ENCODE measurements at places on chromosomes 13 and 19. TPM values are rescaled to one million over a fixed set of nuclear protein-coding genes. Genes with fewer than 3 reads are reported as not detected.

DNA sequence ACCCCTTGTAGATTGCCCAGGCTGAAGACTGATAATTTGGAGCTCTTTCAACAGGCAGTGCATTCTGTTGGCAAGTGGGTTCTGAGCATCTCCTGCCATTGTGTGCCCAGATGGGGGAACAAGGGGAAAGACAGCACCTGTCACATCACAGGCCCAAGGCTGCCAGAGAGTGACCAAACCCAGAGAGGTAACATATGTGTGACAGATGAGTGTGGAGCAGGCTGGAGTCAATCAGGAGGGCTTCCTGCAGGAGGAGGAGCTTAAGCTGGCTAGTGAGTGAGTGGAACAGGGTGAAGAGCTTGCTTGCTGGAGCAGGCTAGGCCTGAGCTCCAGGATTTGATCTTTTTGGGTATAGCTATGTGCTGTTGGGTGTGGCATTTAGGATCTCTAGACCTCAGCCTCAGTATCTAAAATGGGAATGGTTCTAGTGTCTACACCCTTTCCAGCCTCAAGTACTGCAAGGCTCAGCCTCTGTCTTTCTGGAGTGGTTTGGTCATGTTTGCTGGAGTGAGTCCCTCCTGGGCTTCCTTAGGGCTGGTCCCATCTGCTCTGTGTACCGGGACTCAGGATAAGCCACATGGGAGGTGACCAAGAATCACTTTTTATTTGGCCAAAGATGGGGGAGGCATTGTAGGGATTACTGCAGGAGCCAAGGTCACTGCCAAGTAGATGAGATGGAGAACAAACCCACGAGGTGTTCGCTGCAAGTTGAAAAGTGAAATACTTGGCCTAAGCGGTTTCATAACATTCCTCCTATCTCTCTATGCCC, 152.4 kb upstream of the TSHZ3 start:
- no peak for DNase-seq
- no peak overlapping the region for H3K27ac ChIP-seq
- H3K36me3 ChIP-seq, result no peaks in the 10 kb centered on the region
- peaks cover 3% of the 10 kb centered on the region for H3K27me3 ChIP-seq

GRCh38 chr13:44300895-44301638, 72.6 kb upstream of the SERP2 start:
- H3K36me3 ChIP-seq, result no peaks in the 10 kb centered on the region
- no peak overlapping the region for H3K27ac ChIP-seq
- H3K4me3 ChIP-seq, result no peak overlapping the region
- peak; percentile 87 for DNase-seq
- H3K4me1 ChIP-seq, result peaks cover 14% of the 10 kb centered on the region

GRCh38 chr19:56015756-56016155, 29.2 kb downstream of the NLRP5 start:
- no peaks in the 10 kb centered on the region for H3K4me1 ChIP-seq
- no peaks in the 10 kb centered on the region for H3K27me3 ChIP-seq
- H3K4me3 ChIP-seq, result no peak overlapping the region
- no peak overlapping the region for H3K27ac ChIP-seq
- H3K36me3 ChIP-seq, result no peaks in the 10 kb centered on the region

DNA sequence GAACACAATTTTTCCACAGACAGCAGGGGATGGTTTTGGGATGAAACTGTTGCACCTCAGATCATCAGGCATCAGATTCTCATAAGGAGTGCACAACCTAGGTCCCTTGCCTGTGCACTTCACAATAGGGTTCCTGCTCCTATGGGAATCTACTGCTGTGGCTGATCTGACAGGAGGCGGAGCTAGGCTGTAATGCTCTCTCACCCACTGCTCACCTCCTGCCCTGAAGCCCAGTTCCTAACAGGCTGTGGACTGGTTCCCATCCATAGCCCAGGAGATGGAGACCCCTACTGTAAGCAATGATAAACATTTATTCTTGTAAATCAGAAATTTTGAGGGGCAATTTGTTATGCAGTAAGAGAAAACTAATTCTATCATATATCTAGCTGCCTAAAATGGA, 1234.7 kb downstream of the SLITRK1 start:
- no peak overlapping the region for H3K4me3 ChIP-seq
- no peaks in the 10 kb centered on the region for H3K36me3 ChIP-seq
- no peaks in the 10 kb centered on the region for H3K4me1 ChIP-seq
- no peak overlapping the region for H3K27ac ChIP-seq
- no peak for DNase-seq
- H3K27me3 ChIP-seq, result no peaks in the 10 kb centered on the region

DNA sequence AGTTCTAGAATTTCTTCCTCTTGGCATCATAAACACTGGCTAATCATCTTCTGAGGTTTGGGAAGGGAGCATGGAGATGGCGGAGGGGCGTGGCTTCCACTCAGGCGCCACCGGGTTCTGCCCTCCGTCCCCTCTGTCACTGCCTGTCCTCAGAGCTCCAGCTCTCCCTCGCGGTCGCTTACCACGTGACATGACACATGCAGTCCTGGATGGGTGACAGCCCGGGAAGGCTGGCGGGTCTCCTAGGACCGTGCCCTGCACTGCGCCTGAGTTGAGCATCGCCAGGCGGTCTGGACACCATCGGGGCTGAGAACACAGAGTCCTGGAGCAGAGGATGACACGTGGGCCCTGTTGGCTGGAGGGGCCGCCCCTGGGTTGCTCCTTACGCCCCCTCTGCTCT, 123.3 kb downstream of the RAB20 start:
- H3K36me3 ChIP-seq, result peaks cover 76% of the 10 kb centered on the region
- peaks cover 10% of the 10 kb centered on the region for H3K4me1 ChIP-seq
- H3K27ac ChIP-seq, result no peak overlapping the region
- H3K4me3 ChIP-seq, result no peak overlapping the region
- no peak for DNase-seq

- no peak overlapping the region for H3K4me3 ChIP-seq
- no peak overlapping the region for H3K27ac ChIP-seq
- H3K27me3 ChIP-seq, result no peaks in the 10 kb centered on the region
- no peaks in the 10 kb centered on the region for H3K4me1 ChIP-seq
- peak; percentile 20 for DNase-seq
These were observed 32.5 kb upstream of the NDFIP2 start for GRCh38 chr13:79448413-79448812.

DNA sequence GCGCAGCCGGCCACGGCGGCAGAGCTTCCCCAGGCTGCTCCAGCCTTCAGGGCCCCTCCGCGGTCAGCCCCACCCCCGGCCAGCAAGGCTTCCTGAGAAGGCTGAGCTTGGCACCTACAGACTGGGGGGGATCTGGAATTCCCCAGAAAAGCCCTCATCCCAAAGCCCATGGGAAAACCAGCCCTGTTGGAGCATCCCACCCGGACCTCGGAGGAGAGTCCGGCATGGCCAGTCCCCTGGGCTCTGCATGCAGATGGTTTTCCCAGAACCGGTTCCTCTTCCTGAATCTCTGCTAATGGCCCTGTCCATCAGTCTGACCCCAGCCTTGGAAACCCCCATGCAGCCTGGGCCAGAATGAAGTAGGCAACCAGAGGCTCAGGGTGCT, 10.3 kb downstream of the RASA3 start:
- H3K4me1 ChIP-seq, result peaks cover 28% of the 10 kb centered on the region
- no peaks in the 10 kb centered on the region for H3K27me3 ChIP-seq
- H3K27ac ChIP-seq, result peak overlapping the region; percentile 20
- no peak overlapping the region for H3K4me3 ChIP-seq

DNA sequence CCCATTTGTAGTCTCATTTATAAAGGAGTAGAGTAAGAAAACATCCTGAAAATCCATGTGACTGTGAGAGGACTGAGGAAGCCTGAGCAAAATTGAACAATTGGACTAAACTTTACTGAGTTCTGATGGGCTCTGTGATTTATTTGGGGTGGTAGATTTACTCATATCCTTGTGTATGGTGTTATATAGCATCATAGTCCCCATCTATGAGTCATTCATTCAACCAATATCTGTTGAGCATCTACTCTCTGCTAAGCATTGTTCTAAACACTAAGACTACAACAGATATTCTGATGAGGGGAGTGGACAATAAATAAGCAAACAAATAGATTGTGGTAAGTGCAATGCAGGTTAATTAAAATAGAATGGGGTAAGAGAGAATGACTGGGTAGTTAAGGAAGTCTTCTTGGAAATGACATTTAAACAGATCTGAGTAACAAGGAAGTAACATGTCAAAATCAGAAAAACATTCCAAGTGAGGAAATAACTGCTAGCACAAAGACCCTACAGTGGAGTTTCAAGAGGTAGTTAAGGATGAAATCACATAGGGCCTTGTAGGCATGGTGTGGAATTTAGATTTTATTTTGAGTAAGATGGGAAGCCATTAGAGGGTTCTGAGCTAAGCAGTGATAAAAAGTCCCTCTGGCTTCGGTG, 36.3 kb upstream of the MLNR start:
- no peak overlapping the region for H3K27ac ChIP-seq
- no peak overlapping the region for H3K4me3 ChIP-seq
- H3K27me3 ChIP-seq, result no peaks in the 10 kb centered on the region
- peaks cover 26% of the 10 kb centered on the region for H3K36me3 ChIP-seq
- H3K4me1 ChIP-seq, result no peaks in the 10 kb centered on the region

DNA sequence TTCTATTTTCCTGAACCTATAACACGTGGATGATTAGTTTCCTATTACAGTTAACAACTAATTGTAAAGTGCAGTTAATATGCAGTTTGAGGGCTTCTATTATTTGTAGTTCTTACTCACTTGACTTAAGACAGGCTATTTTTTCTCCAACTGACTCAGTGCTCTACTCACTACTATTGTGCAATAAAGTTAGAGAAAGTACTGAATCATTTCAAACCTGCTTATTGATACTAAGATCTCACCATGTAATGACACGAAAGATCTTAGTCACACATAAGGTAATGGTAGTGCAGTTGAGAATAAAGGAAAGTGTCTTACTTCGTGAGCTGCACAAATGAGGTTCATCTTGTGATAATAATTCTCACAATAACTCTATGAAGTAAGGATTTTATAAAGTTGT, 22.8 kb upstream of the ITM2B start:
- no peak overlapping the region for H3K4me3 ChIP-seq
- DNase-seq, result peak; percentile 86
- no peaks in the 10 kb centered on the region for H3K36me3 ChIP-seq
- H3K27me3 ChIP-seq, result no peaks in the 10 kb centered on the region
- H3K4me1 ChIP-seq, result no peaks in the 10 kb centered on the region

DNA sequence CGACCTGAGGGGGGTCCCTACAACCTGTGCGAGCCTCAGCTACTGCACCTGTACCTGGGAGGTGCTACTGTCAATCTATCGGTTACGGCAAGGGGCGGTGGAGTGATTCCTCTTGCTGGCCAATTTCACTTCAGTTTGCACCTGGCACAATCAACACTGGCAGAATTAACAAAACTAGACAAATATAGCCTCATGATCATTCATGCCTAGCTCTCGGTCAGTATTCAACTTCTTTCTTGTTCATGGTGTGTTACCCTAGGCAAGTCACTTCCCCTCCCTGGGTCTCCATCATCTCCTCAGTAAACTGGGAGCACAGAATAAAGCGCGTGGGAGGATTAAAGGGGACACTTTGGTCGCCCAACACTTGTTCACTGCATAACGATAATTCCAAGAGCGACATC, 618 bp downstream of the HAUS8 start:
- H3K4me1 ChIP-seq, result peaks cover 24% of the 10 kb centered on the region
- no peaks in the 10 kb centered on the region for H3K36me3 ChIP-seq
- peak overlapping the region; percentile 20 for H3K27ac ChIP-seq
- H3K4me3 ChIP-seq, result peak overlapping the region; percentile 57

GRCh38 chr19:41802770-41803169, 6.4 kb downstream of the CEACAM3 start:
- H3K27ac ChIP-seq, result no peak overlapping the region
- no peak overlapping the region for H3K4me3 ChIP-seq
- H3K27me3 ChIP-seq, result no peaks in the 10 kb centered on the region
- H3K4me1 ChIP-seq, result no peaks in the 10 kb centered on the region
- no peak for DNase-seq
- H3K36me3 ChIP-seq, result no peaks in the 10 kb centered on the region

GRCh38 chr13:30711375-30711774, 24.0 kb upstream of the ALOX5AP start:
- no peak overlapping the region for H3K4me3 ChIP-seq
- H3K27ac ChIP-seq, result no peak overlapping the region
- no peaks in the 10 kb centered on the region for H3K36me3 ChIP-seq
- H3K4me1 ChIP-seq, result peaks cover 15% of the 10 kb centered on the region

DNA sequence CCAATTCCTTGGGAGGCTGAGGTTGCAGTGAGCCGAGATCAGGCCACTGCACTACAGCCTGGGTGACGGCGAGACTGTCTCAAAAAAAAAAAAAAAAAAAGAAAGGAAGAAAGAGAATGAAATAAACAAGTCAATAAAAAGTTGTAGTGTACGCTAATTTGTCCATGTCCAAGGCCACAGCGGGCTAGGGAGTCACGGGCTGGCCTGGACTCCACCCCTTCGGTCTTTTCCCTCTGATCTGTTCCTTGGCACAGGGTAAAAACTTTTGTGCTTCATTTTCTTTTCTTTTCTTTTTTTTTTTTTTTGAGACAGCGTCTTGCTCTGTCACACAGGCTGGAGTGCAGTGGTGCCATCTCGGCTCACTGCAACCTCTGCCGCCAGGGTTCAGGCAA, 19.4 kb upstream of the MKNK2 start:
- H3K4me1 ChIP-seq, result no peaks in the 10 kb centered on the region
- H3K27ac ChIP-seq, result no peak overlapping the region
- no peak for DNase-seq
- H3K36me3 ChIP-seq, result peaks cover 30% of the 10 kb centered on the region
- no peak overlapping the region for H3K4me3 ChIP-seq

DNA sequence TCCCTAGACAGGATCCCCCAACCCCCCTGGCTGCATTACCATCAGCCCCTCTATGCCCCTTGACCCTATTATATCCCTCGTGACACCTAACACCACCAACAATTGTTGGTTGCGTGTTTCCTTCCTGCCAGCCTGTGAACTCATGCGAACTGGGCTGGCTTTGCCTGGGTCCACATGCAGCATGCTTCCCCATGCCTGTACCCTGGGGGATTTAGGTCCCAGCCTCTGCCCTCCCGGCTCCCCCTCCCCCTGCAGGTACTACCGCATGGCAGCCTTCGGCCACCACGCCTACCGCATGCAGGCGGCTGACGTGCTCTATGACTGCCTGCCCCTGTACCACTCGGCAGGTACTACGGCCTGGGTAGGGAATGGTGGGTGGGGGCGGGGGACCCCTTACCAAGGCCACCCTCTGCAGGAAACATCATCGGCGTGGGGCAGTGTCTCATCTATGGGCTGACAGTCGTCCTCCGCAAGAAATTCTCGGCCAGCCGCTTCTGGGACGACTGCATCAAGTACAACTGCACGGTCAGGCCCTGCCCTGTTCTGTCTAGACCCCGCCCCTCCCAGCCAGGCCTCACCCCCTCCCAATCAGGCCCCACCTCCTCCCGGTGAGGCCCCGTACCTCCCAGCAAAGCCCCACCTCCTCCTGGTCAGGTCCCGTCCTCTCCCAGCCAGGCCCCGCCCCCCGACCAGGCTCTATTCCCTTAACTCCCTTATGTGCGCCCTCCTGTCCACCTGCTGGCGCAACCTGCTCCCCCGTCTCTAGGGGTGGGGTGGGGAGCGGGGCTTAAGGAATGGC, 18.5 kb downstream of the SLC27A1 start:
- no peaks in the 10 kb centered on the region for H3K27me3 ChIP-seq
- no peak overlapping the region for H3K4me3 ChIP-seq
- H3K36me3 ChIP-seq, result peaks cover 12% of the 10 kb centered on the region
- DNase-seq, result no peak
- H3K4me1 ChIP-seq, result no peaks in the 10 kb centered on the region

Gene KLK8
- total RNA-seq, result not detected

Gene CLEC17A
- not detected for total RNA-seq

Gene TTC9B
- total RNA-seq, result not detected

Gene CACNG6
- total RNA-seq, result not detected
